Left ventricle myocardium inferior (tissue), 1 donor: ENCODE measurements at places on chromosomes 16 and 17. TPM values are rescaled to one million over a fixed set of nuclear protein-coding genes. Genes with fewer than 3 reads are reported as not detected.

DNA sequence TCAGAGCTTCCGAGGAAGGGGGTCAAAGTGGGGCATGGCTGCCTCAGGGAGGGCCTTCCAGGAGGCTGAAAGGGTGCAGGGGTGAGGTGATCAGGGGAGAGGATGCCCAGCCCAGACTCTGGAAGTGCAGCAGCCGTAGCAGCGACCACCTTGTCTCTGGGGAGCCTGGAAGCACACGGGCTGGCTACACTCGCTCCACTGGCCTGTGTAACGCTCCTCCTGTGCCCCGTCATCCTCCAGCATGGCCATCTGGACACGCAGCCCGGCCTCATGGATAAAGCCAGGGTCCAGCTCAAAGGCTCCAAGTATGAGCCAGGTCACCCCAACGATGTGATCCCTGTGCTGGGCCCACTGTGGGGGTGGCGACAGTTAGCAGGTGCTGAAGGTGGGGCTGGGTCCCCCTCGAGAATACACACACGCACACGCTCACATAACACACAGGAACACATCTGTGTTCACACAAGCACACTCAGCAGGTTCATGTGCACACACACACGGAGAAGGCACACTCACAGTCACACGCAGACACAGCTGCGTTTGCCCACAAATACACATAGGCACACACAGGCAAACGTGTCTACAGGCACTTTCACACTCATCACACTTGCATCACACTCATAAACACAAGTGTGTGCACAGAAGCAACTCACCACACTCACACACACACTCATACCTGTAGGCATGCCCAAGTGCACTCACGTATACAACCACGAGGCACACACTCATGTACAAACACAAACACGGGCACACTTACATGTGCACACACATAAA lies 19.3 kb downstream of the POLR3K start:
- no peak for DNase-seq

DNA sequence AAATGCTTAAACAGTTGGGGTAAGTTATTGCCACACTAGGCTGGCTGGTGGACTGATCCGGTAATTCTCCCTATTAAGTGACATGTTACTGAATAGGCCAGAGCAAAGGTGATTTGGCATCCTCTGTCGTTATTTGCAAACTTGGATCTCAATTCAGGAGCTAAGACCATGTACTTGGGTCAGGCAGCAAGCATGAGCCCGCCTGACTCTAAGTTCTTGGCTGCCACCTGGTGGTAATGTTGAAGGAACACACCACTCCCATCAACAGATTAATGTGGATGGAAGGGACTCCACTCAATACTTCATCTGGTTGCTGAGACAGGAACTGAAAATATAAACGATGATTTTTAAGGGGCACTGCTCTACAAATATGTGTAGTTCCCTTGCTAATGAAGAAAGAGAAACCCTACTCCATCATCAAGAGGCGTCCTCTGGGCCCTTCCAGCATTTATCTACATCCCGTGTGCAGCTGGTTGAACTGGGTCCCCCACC lies 70.8 kb downstream of the EMP2 start:
- DNase-seq: no peak

GRCh38 chr16:11225677-11226549 lies 30.1 kb downstream of the SOCS1 start:
- DNase-seq: no peak

DNA sequence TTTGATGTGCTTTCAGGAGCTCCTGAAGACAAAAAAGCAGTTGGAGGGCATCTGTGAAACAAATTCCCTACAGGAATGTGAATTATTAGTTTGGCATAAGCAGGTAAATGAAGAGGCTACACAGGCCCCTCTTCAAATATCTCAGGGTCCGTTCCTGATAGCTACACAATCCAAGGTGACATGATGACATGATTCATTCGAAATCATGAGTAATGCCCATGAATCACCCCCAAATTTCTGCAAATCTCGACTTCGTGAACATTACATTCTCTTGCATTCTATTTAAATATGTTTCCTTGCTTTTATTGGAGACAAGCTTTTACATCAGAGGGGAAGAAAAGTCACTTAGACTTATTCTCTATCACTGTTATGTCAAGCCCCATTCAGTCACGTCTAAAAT lies 22.3 kb downstream of the GAN start:
- no peak for DNase-seq

GRCh38 chr17:81991684-81992305 lies 14.4 kb downstream of the ASPSCR1 start:
- DNase-seq: peak; percentile 79

GRCh38 chr17:79824893-79825579 lies 14.2 kb downstream of the CBX4 start:
- DNase-seq: no peak

DNA sequence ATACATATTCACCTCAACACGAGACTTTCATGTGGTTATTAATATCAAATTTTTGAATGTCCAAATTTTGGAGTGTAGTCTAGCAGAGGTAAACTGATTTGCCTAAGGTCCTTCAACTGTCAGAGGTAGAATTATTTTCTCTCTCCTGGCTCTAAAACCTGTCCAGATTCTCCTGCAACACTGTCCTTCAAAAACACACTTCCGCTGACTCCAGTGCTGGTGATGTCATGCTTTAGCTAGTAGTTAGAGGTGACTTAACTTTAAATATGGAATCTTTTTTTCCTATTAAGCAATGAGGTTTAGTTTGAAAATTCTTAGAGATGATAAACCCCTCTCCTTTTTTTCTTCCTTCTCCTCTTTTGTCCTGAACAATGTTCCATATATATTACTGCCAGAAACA lies 10.8 kb upstream of the CBLN1 start:
- DNase-seq: no peak

DNA sequence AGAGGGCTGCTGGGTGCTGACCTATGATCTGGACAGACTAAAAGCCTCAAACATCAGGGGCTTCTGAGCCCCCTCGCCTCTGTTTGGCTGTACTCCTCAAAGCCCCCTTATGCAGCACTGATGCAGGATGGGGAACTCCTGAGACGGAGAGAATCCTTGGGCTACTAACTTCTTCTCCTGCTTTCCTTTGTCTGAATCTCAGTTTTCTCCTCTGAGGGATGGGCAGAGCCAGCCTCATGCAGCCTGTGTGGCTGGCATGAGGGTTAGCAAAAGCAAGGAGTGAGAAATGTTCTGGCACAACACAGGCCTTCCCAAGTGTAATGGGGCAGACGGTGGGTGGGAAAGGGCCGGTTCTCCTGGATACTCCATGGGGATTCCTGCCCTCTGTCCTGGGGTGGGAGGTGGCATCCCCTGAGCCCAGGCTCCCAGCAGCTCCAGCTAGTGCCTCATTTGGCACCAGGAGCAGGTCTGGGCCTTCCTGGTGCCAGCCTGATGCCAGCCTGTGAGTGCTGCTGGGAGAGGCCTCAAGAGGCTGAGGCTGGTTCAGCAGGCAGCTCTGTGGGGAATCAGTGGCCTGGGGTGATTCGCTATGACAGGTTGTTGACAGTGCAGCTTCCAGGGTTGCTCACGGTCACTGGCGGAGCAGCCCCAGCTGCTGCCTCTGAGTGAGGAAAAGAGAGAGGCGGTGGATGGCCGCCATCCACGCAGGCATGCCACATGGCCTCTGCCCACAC lies 4.0 kb upstream of the BRD7 start:
- peak; percentile 53 for DNase-seq

SCIMP gene
- 0.74 TPM for total RNA-seq

CD300H gene
- total RNA-seq: not detected

KRT20 gene
- not detected for total RNA-seq

CACNB1 gene
- total RNA-seq: 3.7 TPM

CLDN9 gene
- 1.2 TPM for total RNA-seq

TMEM235 gene
- total RNA-seq: not detected

CHST4 gene
- total RNA-seq: not detected

- DNase-seq: no peak
These were observed 6.9 kb downstream of the MRM1 start for GRCh38 chr17:36608280-36608679.

DNA sequence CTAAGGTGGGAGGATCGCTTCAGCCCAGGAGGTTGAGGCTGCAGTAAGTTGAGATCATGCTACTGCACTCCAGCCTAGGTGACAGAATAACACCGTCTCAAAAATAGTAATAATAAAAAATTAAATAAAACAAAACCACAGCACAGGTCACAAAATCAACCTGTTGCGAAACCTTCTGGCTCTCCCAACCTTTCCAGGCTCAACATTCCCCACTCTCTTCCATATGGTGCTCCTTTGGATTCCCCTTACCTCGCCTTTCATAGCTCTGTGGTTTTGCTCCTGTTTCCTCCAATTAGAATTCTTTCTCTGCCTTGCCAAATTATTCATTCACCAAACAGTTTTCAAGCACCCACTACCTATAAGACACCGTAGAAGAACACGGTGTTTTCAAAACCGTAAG lies 4.7 kb downstream of the ZDHHC7 start:
- DNase-seq: no peak

DCTPP1 gene
- total RNA-seq: 31.9 TPM

CDH11 gene
- 20.9 TPM for total RNA-seq

GRCh38 chr17:50829332-50829731 lies 6.1 kb upstream of the WFIKKN2 start:
- no peak for DNase-seq

EFCAB5 gene
- not detected for total RNA-seq

- no peak for DNase-seq
These were observed 43.4 kb upstream of the ZC3H18 start for GRCh38 chr16:88526906-88527185.

DNA sequence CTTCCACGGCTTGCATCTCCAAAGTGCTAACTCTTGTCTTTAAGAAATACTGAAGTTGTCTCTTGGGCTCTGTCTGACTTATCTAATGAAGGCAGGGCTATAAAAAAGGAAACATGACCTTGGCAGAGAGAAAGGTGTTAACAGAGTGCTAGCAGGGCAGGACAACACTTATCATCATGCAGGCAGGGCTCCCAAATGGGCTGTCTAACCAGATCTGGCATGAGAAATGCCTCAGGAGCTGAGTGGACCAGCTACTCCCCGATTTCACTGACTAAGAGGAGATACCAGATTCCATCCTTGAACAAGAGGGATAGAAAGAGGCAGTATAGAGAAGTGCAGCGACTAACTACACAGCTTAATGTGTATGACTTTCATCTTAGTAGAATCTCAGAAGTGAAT lies 32.6 kb downstream of the PMP22 start:
- DNase-seq: peak; percentile 31

CDYL2 gene
- total RNA-seq: 3.2 TPM
